ENCODE measurements at places on chromosomes 3 and 15.

- H3K27me3 ChIP-seq = peaks cover 7% of the 10 kb centered on the region
- H3K4me1 ChIP-seq = no peaks in the 10 kb centered on the region
- H3K4me3 ChIP-seq = no peak overlapping the region
- DNase-seq = no peak
- H3K27ac ChIP-seq = no peak overlapping the region
Observed at GRCh38 chr15:65204931-65205660, 6.2 kb downstream of the CILP start.

DNA sequence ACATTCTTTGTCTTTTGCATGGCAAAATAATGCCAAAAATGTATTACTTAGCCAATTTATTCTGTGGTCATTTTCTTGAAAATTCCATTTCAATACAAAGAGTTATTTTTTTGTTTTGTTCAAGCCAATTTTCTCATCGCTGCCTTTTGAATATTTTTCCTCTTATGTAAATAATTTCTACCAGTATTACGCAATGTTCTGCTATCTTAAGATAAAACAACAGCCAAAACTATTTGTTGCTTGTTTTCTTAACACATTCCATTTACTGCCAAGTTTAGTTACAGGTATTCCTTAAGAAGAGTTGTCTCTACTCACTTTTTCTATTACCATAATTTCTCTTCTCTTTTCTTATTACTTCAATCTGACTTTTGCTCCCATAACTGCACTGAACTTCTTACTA is 163.1 kb downstream of the ROBO1 start:
- peaks cover 6% of the 10 kb centered on the region for H3K4me1 ChIP-seq
- H3K4me3 ChIP-seq = no peak overlapping the region
- H3K36me3 ChIP-seq = no peaks in the 10 kb centered on the region
- H3K27me3 ChIP-seq = no peaks in the 10 kb centered on the region
- peak; percentile 70 for DNase-seq

DNA sequence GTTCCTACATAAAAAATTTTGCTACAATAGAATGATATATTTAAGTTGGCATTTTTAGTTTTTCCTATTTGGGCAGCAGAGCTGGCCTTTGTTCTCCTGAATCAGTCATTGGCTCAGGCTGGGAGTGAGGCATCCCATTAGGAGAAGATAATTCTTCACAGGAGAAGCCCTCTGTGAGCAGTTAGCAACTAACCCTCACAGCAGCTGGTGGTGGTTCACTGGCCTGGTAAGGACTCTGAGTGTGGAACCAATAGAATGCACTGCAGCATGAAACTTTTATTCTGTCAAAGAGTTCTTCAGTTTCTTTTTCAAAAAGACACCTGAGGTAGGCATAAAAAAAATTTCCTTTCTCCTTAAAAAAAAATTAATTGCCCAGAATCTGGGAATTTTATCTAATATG is 562.6 kb downstream of the ZNF385D start:
- H3K4me3 ChIP-seq = no peak overlapping the region
- H3K27ac ChIP-seq = no peak overlapping the region
- H3K36me3 ChIP-seq = no peaks in the 10 kb centered on the region
- H3K4me1 ChIP-seq = no peaks in the 10 kb centered on the region
- no peaks in the 10 kb centered on the region for H3K27me3 ChIP-seq

DNA sequence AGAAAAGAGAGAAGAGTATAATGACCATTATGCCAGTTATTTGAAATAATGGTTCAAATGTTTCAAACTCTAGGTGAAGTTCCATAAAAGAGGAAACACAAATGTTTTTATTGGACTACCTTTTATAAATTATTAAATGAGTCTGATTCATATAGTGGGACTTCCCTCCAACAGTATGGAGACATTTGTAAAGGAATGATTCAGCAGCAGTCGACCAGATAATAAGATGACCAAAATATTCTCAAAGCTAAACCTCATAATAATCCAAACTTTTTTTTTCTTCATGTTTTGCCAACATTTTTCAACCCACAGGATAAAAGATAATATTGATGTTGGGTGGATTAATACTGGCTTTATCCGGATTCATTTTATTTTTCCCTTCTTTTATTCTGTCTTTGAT is 18.8 kb downstream of the TIPARP start:
- H3K36me3 ChIP-seq = peaks cover 49% of the 10 kb centered on the region
- DNase-seq = peak; percentile 83
- peak overlapping the region; percentile 78 for H3K27ac ChIP-seq
- no peak overlapping the region for H3K4me3 ChIP-seq
- H3K4me1 ChIP-seq = peaks cover 41% of the 10 kb centered on the region

DNA sequence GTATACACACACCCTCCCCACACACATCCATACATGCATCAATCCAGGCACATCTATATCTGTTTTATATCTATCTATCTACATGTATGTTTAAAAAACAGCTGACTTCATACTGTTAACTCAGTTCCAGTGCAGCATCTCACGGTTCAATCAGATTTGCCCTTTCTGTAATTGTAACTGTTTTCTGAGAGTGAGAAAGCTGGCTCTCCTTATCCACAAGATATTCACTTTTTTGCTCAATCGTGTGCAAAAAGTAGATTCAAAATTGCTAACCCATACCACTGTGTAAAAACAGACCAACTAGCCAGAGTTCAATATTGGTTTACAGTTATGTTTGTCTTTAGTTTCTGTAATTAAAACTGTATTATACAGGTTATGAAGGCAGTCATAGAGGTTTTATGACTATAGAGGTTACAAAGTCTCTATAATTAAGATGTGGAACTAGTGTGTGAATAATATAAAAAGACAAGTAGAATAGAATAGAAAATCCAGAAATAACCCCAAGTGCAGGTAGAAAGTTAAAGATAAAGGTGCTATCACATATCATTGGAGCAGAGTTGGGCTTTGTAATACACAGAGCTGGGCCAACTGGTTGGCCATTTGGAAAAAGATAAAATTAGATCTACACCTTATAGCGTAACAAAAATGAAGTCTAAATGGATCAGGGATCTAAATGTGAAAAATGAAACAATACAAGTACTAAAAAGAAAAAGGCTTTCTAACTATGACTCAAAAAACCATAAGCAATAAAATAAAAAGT is 20.1 kb upstream of the MCF2L2 start:
- H3K4me1 ChIP-seq = peaks cover 11% of the 10 kb centered on the region
- no peak for DNase-seq
- no peaks in the 10 kb centered on the region for H3K36me3 ChIP-seq
- H3K4me3 ChIP-seq = peak overlapping the region; percentile 81
- H3K27ac ChIP-seq = no peak overlapping the region
- H3K27me3 ChIP-seq = no peaks in the 10 kb centered on the region

DNA sequence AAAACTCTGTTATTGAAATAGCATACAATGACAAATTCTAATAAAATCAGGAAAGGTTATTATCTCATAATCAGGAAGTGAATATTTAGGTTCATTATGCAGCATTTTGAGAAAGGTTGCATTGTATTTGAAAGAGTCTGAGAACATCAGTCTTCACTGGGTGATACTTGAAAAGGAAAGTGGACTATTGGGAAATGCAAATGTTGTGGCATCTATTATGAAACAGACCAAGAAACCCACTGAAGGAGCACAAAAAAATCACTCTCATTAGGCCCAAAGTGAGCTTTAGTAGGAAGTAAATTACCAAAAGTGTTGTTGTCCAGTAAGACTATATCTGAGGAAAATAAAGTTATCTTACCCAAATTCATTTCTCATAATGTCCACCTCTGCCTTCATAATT is 90.8 kb downstream of the ZPLD1 start:
- no peak overlapping the region for H3K4me3 ChIP-seq
- H3K27me3 ChIP-seq = no peaks in the 10 kb centered on the region
- H3K36me3 ChIP-seq = no peaks in the 10 kb centered on the region
- DNase-seq = no peak

- H3K27me3 ChIP-seq = peaks cover 15% of the 10 kb centered on the region
- no peak overlapping the region for H3K27ac ChIP-seq
Observed at GRCh38 chr3:13420831-13421765, 976 bp upstream of the NUP210 start.

DNA sequence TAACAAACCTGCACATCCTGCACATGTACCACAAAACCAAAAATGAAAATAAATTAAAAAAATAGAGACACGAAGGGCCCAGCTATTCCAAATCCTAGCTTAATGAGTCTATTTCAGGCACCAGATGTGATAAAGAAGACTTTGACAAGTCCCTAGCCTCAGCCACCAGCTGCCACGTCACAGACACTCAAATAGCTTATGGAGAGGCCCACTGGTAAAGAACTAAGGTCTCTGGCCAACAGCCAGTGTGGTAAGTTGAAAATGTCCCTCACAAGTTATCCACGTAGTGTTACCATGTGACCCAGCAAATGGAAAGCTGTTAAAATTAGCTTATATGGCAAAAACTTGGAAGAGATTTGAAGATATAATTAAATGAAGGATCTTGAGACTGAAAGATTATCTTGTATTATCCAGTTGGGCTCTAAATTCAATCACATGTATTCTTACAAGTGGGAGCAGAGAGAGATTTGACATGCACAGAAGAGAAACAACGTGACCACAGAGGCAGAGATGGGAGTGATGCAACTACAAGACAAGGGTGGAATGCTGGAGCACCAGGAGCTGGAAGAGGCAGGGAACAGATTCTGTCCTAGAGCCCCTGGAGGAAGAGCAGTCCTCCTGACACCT is 10.9 kb downstream of the ACSBG1 start:
- H3K27me3 ChIP-seq = peaks cover 4% of the 10 kb centered on the region
- no peak overlapping the region for H3K27ac ChIP-seq
- no peak for DNase-seq
- H3K4me1 ChIP-seq = no peaks in the 10 kb centered on the region
- H3K4me3 ChIP-seq = no peak overlapping the region

DNA sequence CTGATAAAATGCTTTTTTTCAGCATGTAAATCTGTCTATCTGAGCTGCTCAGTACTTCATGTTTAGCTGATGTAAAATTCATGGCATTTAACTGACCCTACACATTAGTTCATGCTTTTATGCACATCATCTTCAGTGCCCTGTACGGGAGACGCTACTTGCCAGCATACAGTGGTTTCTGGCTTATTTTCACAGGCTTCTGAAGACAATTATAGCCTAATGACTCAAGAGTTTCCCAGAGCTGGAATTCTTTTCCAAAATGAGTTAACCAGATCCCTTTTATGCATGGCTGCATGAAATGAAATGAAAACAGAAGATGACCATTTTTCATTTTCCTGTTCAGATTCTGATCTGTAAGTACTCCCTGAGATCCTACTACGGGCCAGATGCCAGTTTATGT is 1061.5 kb downstream of the ROBO2 start:
- DNase-seq = peak; percentile 96
- H3K4me3 ChIP-seq = no peak overlapping the region
- peak overlapping the region; percentile 44 for H3K27ac ChIP-seq
- H3K27me3 ChIP-seq = no peaks in the 10 kb centered on the region
- H3K4me1 ChIP-seq = peaks cover 14% of the 10 kb centered on the region

DNA sequence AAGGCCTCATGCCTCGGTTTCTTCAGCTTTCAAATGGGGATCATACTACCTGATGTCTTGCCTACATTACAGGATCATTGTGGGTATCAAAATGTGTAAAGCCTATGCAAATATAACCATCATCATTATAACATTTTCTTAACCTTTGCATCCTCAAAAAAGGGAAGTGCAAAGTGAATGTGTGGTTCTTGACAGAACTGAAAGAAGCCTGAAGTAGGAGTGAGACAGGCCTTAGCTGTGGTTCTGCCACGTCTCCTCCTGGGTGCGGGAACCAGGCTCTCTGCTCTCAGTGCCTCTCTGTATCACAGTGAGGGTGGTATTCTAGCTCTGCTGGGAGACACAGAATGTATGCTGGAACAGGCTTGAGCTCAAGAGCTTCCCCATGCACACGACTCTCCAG is 316.9 kb upstream of the ICE2 start:
- H3K4me3 ChIP-seq = no peak overlapping the region
- no peaks in the 10 kb centered on the region for H3K36me3 ChIP-seq
- H3K27me3 ChIP-seq = no peaks in the 10 kb centered on the region
- H3K27ac ChIP-seq = no peak overlapping the region

- H3K27ac ChIP-seq = no peak overlapping the region
- H3K4me3 ChIP-seq = no peak overlapping the region
- peaks cover 3% of the 10 kb centered on the region for H3K4me1 ChIP-seq
- H3K36me3 ChIP-seq = peaks cover 2% of the 10 kb centered on the region
- H3K27me3 ChIP-seq = no peaks in the 10 kb centered on the region
Observed at GRCh38 chr3:141949972-141950371, 73.5 kb downstream of the ATP1B3 start.

GRCh38 chr3:47553407-47553806 is 25.3 kb downstream of the CSPG5 start:
- no peaks in the 10 kb centered on the region for H3K36me3 ChIP-seq

DNA sequence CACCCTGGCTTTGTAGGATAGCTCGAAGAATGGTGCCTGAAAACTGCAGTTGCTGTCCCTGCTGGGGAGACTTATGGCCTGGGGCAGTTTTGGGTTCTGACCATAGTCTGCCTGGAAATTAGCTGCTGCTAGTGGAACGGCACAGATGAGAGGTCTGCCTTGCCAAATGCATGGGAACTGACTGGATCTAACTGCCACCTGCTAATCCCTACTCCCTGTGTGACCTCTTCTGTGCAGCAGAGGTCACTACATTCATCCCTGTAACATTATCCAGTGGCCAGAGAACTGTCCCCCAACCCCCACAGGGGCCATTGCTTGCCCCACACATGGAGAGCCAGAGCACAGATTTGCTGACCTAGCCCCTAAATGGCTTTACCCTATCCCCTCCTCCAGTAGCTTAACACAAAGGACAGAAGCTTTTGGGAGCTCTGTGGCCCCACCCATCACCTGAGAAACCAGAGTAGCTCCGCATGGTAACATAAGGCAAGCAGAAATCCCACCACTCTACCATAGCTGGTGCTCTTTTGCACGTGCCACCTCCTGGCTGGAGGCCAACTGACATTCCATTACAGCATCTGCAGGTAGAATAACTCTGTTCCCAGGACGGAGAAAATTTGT is 840.0 kb downstream of the EPHA3 start:
- H3K4me3 ChIP-seq = no peak overlapping the region
- no peaks in the 10 kb centered on the region for H3K36me3 ChIP-seq
- no peaks in the 10 kb centered on the region for H3K4me1 ChIP-seq

DNA sequence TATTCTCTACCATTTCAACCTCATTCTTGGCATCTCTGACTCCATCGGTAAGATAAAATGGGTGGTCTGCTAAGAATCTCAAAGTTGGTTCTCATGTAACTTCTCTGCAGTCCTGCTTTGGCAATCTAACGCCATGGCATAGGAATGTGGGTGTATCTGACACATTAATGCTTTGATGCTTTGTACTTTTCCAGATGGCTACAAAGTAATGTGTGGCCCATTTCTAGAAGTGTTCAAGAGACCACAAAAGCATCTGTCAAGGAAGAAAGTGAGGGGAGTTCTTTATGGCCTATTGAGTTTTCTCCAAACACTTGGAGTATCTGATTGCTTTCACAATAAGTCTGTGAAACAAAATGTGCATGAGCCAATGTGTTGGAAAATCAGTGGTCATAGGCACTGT is 339.9 kb upstream of the TGFBR2 start:
- H3K4me3 ChIP-seq = no peak overlapping the region
- no peaks in the 10 kb centered on the region for H3K27me3 ChIP-seq
- no peaks in the 10 kb centered on the region for H3K4me1 ChIP-seq
- H3K27ac ChIP-seq = no peak overlapping the region
- no peaks in the 10 kb centered on the region for H3K36me3 ChIP-seq

- DNase-seq = no peak
- peaks cover 3% of the 10 kb centered on the region for H3K4me1 ChIP-seq
- H3K27ac ChIP-seq = no peak overlapping the region
- no peak overlapping the region for H3K4me3 ChIP-seq
- H3K36me3 ChIP-seq = no peaks in the 10 kb centered on the region
- H3K27me3 ChIP-seq = peaks cover 2% of the 10 kb centered on the region
Observed at GRCh38 chr3:186920796-186921195, 9.5 kb upstream of the ST6GAL1 start.
